ENCODE measurements at places on chromosomes 3 and 15. TPM values are rescaled to one million over a fixed set of nuclear protein-coding genes. Genes with fewer than 3 reads are reported as not detected.

ANKUB1 gene
- total RNA-seq: not detected

GRCh38 chr3:110618512-110619226 lies 452.9 kb upstream of the NECTIN3 start:
- DNase-seq: no peak

GRCh38 chr15:48409623-48410022 lies 78.4 kb downstream of the DUT start:
- no peak for DNase-seq

TXNRD3 gene
- 27.9 TPM for total RNA-seq

- DNase-seq: peak; percentile 19
Measured at GRCh38 chr3:134359121-134360010, 14.9 kb downstream of the AMOTL2 start.

GRCh38 chr3:14338898-14339458 lies 63.4 kb upstream of the SLC6A6 start:
- no peak for DNase-seq

GRCh38 chr3:185423178-185423577 lies 60.2 kb downstream of the MAP3K13 start:
- DNase-seq: peak; percentile 10

- no peak for DNase-seq
Measured at GRCh38 chr3:109897734-109898133, 560.4 kb upstream of the DPPA4 start.

- DNase-seq: no peak
Measured at GRCh38 chr3:141410846-141411245, 42.5 kb downstream of the ZBTB38 start.
